ENCODE measurements at places on chromosomes 3 and 15.

- no peaks in the 10 kb centered on the region for H3K36me3 ChIP-seq
- H3K27me3 ChIP-seq, result no peaks in the 10 kb centered on the region
- no peak overlapping the region for H3K27ac ChIP-seq
- no peak for DNase-seq
- H3K4me1 ChIP-seq, result no peaks in the 10 kb centered on the region
Observed at GRCh38 chr3:55531321-55531720, 44.2 kb upstream of the WNT5A start.

DNA sequence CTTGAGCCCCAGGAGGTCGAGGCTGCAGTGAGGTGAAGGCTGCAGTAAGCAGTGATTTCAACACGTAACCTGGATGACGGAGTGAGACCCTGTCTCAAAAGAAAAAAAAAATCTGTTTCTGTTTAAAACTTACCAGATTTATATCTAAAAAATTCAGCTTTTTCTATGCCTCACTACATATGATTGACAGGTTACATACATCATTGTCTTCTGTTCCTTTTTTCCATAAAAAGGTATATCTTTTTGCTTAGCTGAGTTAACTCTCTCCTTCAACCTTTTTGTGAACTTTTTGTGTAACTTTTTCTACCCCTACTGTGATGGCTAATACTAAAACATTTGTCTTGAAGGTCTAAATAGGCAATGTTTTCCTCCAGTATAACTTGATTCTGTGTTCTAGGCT lies 38.6 kb upstream of the SETD2 start:
- no peaks in the 10 kb centered on the region for H3K36me3 ChIP-seq
- H3K4me1 ChIP-seq, result peaks cover 15% of the 10 kb centered on the region
- DNase-seq, result no peak
- H3K27ac ChIP-seq, result no peak overlapping the region

DNA sequence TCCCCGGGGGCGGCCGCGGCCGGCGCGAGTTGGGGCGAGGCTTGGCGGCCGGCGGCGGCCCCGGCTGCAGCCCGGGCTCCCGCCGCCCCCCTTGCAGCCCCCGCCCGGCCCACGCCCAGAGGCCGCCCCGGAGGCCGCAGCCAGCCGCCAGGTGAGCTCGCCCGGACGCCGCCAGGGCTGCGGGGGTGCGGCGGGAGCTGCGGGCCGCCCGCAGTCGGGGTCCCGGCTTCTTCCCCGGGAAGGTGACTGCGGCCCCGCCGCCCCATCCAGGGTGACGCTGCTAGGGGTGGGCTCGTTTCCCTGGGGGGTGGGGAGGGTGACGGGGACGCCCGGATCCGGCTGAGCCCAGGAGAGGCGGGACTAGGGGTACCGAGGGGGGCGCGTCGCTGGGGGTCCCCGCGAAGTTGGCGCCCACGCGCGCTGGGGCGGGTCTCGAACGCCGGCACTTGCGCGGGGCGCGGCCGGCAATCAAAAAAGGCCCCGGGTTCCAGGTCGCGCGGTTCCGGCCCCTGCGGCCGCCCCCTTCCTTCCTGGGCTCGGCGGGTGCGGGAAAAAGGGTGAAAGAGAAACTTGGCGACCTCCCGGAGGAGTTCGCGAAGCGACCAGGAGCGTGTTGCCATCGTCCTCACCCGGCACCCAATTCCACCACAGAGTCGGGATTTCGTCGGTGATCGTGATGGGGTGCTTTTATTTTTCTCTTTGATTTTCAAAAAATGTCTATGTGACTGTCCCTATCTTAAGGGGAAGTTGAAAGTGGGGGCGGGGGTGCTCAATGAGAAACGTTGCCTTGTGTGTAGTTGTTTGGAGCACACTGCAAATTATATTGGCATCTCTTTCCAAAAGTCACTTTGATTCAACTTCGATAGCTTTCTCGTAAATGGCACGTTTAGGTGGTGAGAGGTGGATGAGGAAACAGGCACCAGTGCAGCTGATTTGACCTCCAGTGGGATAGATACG lies 619 bp downstream of the ATXN7 start:
- peak; percentile 84 for DNase-seq
- H3K36me3 ChIP-seq, result peaks cover 16% of the 10 kb centered on the region
- peaks cover 61% of the 10 kb centered on the region for H3K4me1 ChIP-seq

DNA sequence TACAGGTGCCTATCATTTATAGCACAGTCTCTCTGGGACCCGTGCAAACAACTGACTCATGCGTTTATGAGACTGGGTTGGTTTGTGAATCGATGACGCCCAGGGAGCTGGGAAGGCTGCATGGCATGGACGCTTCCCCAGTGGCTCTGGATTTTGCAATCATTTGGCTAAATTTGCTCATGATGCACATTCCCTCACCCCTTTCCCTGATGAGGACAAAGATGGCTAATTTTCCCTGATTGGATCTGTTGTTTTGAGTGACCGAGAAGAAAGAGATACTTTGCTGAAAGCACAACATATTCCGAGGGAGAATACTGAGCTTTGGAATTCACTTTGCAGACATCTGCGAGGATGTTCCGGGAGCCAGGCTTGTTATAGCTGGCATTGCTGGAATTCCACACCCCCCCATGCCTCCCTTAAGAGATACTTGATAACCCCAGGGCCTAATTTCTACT lies 51.1 kb downstream of the CGNL1 start:
- no peak overlapping the region for H3K27ac ChIP-seq
- H3K27me3 ChIP-seq, result no peaks in the 10 kb centered on the region
- no peaks in the 10 kb centered on the region for H3K4me1 ChIP-seq
- H3K36me3 ChIP-seq, result no peaks in the 10 kb centered on the region
- no peak for DNase-seq

GRCh38 chr15:76974456-76975036 lies 20.4 kb upstream of the PSTPIP1 start:
- no peaks in the 10 kb centered on the region for H3K27me3 ChIP-seq
- no peaks in the 10 kb centered on the region for H3K36me3 ChIP-seq
- no peak for DNase-seq
- no peak overlapping the region for H3K27ac ChIP-seq

- no peaks in the 10 kb centered on the region for H3K27me3 ChIP-seq
- no peaks in the 10 kb centered on the region for H3K36me3 ChIP-seq
- H3K4me3 ChIP-seq, result no peak overlapping the region
- no peak overlapping the region for H3K27ac ChIP-seq
- no peaks in the 10 kb centered on the region for H3K4me1 ChIP-seq
Observed at GRCh38 chr15:66617137-66618090, 51.6 kb upstream of the LCTL start.

DNA sequence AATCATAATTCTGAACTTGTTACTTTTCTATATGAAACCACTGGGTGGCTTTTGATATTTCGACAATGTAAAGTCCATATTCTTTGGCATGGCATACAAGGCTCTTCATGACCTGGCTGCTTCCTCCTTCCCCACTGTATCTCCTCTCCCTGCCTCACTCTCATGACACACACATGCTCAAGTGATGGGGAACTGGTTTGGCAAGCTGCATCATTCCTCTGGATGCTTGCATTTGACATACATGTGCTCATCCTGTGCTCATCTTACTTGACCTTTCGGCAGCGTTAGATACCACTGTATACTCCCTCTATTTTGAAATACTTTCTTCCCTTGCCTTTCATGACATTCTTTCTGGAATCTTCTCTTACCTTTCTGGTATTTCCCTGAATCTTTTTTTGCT lies 51.8 kb upstream of the ZDHHC23 start:
- no peak overlapping the region for H3K27ac ChIP-seq
- H3K4me1 ChIP-seq, result peaks cover 6% of the 10 kb centered on the region
- no peaks in the 10 kb centered on the region for H3K27me3 ChIP-seq
- DNase-seq, result no peak

- H3K4me1 ChIP-seq, result peaks cover 15% of the 10 kb centered on the region
- no peak for DNase-seq
- no peak overlapping the region for H3K4me3 ChIP-seq
- no peak overlapping the region for H3K27ac ChIP-seq
Observed at GRCh38 chr15:44029940-44030568, 165.0 kb downstream of the FRMD5 start.

DNA sequence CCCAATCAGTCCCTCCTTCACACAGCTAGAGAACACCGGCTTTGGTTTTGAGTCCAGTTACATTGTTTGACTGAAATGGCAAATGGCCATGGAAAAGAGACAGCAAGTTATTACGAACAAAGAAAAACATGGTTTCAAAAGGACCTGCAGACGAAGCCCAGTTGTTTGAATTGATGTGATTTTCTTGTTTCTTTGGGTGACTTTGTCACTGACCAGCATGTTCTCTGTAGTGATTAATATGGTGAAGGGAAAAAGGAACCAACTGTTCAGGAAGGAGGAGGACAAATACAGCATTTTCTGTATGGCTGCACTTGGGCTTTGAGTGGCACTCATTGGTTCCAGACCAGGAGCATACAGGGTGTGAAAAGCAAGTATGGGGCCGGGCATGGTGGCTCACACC lies 217.4 kb upstream of the TPM1 start:
- no peaks in the 10 kb centered on the region for H3K4me1 ChIP-seq
- H3K4me3 ChIP-seq, result no peak overlapping the region
- no peak overlapping the region for H3K27ac ChIP-seq
- DNase-seq, result no peak
- no peaks in the 10 kb centered on the region for H3K27me3 ChIP-seq

- no peak overlapping the region for H3K4me3 ChIP-seq
- no peak for DNase-seq
- no peaks in the 10 kb centered on the region for H3K36me3 ChIP-seq
- no peak overlapping the region for H3K27ac ChIP-seq
- no peaks in the 10 kb centered on the region for H3K4me1 ChIP-seq
- no peaks in the 10 kb centered on the region for H3K27me3 ChIP-seq
Observed at GRCh38 chr3:136994772-136995516, 37.2 kb downstream of the IL20RB start.

- H3K4me1 ChIP-seq, result no peaks in the 10 kb centered on the region
- H3K4me3 ChIP-seq, result no peak overlapping the region
- no peak overlapping the region for H3K27ac ChIP-seq
- no peaks in the 10 kb centered on the region for H3K36me3 ChIP-seq
- DNase-seq, result no peak
Observed at GRCh38 chr3:31253782-31254181, 278.9 kb upstream of the STT3B start.

DNA sequence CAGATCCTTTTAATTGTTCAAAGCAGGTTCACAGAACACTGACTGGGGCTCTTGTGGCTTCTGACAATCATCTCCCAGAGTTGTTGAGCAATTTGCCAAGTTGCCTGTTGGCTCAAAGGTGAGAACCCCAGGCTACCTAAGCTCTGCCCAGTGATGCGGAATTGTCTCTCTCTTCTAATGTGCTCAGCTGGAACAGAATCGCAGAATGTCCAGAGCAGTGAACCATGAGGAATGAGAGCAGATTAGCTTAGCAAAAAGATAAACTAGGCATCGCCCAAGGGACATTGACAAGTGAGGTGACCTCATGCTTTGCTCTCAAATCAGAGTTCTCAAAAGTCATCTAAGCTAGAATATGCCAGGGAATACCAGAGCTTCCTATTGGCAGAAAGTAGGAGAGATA lies 148.1 kb downstream of the WDR76 start:
- DNase-seq, result peak; percentile 91
- peaks cover 35% of the 10 kb centered on the region for H3K4me1 ChIP-seq
- H3K4me3 ChIP-seq, result peak overlapping the region; percentile 39

- H3K27ac ChIP-seq, result no peak overlapping the region
- no peak overlapping the region for H3K4me3 ChIP-seq
- DNase-seq, result no peak
- H3K36me3 ChIP-seq, result no peaks in the 10 kb centered on the region
- H3K27me3 ChIP-seq, result no peaks in the 10 kb centered on the region
Observed at GRCh38 chr15:68528626-68529290, 50.0 kb upstream of the CORO2B start.

- H3K4me1 ChIP-seq, result no peaks in the 10 kb centered on the region
- H3K27ac ChIP-seq, result no peak overlapping the region
- no peak for DNase-seq
- H3K27me3 ChIP-seq, result no peaks in the 10 kb centered on the region
- no peak overlapping the region for H3K4me3 ChIP-seq
- no peaks in the 10 kb centered on the region for H3K36me3 ChIP-seq
Observed at GRCh38 chr3:97106652-97106989, 292.2 kb downstream of the EPHA6 start.

- no peak overlapping the region for H3K4me3 ChIP-seq
- no peaks in the 10 kb centered on the region for H3K27me3 ChIP-seq
- H3K4me1 ChIP-seq, result peaks cover 22% of the 10 kb centered on the region
- H3K36me3 ChIP-seq, result no peaks in the 10 kb centered on the region
- H3K27ac ChIP-seq, result no peak overlapping the region
Observed at GRCh38 chr3:182787302-182788036, 5.8 kb upstream of the ATP11B start.

- H3K27me3 ChIP-seq, result no peaks in the 10 kb centered on the region
- no peaks in the 10 kb centered on the region for H3K4me1 ChIP-seq
- no peaks in the 10 kb centered on the region for H3K36me3 ChIP-seq
- H3K4me3 ChIP-seq, result no peak overlapping the region
Observed at GRCh38 chr3:50651920-50652529, 22.7 kb upstream of the DOCK3 start.

GRCh38 chr3:159674583-159674982 lies 314.1 kb upstream of the IL12A start:
- H3K4me1 ChIP-seq, result no peaks in the 10 kb centered on the region
- no peak overlapping the region for H3K27ac ChIP-seq
- H3K4me3 ChIP-seq, result no peak overlapping the region
- DNase-seq, result no peak
- no peaks in the 10 kb centered on the region for H3K36me3 ChIP-seq
- H3K27me3 ChIP-seq, result no peaks in the 10 kb centered on the region

GRCh38 chr3:189298469-189299375 lies 127.0 kb downstream of the TPRG1 start:
- no peak for DNase-seq
- no peak overlapping the region for H3K4me3 ChIP-seq
- no peaks in the 10 kb centered on the region for H3K4me1 ChIP-seq

GRCh38 chr3:125261031-125261430 lies 48.5 kb upstream of the SLC12A8 start:
- no peak for DNase-seq
- H3K36me3 ChIP-seq, result peaks cover 20% of the 10 kb centered on the region
- H3K27ac ChIP-seq, result no peak overlapping the region
- no peaks in the 10 kb centered on the region for H3K4me1 ChIP-seq
- no peak overlapping the region for H3K4me3 ChIP-seq

DNA sequence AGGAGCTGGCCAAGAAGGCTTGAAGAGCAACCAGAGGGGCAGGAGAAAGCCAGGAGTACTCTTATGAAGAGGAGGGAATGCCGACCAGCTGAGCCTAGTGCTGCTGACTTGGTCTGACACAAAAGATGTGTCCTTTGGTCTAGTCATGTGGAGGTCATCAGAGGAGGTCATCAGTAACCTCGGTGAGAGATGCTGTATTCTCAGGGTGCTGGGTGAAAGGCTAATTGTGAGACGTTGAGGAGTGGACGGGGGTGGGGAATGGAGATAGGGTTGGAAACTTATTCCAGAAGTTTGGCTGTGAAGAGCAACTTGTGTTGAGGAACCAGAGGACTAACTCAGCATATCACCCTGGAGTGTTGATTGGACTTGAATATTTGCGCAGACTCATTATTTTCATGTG lies 5.5 kb downstream of the CRTC3 start:
- H3K36me3 ChIP-seq, result peaks cover 7% of the 10 kb centered on the region
- no peak for DNase-seq
- H3K27ac ChIP-seq, result no peak overlapping the region
- no peak overlapping the region for H3K4me3 ChIP-seq
- H3K4me1 ChIP-seq, result peaks cover 46% of the 10 kb centered on the region

GRCh38 chr3:30510596-30510995 lies 95.8 kb upstream of the TGFBR2 start:
- no peak overlapping the region for H3K4me3 ChIP-seq
- no peaks in the 10 kb centered on the region for H3K27me3 ChIP-seq
- H3K4me1 ChIP-seq, result no peaks in the 10 kb centered on the region
- H3K36me3 ChIP-seq, result no peaks in the 10 kb centered on the region
- DNase-seq, result no peak

Measured in Karpas-422 (cell line).